Fibroblast of skin of right biceps (primary cell): ENCODE measurements at places on chromosomes 7 and 10.

DNA sequence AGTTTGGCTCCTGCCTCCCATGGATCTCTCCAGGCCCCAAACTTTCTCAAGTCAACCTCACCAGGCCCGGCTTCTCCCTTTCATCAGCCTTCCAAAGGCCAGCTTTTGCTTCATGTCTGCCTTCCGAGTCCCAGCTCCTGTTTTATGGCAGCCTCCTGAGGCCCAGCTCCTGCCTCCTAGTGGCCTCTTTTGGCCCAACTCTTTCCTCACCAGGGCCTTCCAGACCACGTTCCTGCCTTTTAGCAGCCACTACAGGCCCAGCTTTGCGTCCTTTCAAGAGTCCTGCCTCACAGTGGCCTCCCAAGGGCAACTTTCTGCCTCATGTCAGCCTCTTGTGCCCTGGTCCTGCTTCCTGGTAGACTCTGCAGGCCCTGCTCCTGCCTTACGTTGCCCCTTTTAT lies 15.3 kb upstream of the TMEM248 start:
- no peak for DNase-seq

DNA sequence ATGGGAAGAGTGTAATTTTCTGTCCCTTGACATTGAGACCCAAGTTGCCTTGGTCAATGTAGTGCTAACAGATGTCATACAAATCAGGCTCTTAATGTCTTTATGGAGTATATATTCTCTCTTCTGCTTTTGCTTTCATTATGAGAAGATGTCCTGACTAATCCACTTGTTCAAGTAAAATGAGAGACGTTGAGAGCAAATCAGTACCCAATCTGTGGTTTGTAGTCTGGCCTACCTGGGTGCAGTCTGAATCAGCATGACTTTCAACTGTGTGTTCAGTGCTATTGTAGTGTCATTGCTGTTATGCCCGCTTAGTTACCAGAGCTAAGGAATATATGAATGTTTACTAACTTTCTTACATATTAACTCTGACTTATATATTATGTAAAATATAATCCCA lies 612.4 kb downstream of the ANKRD7 start:
- DNase-seq = no peak

- no peak for DNase-seq
Observed at GRCh38 chr10:12685261-12686058, 316.1 kb downstream of the CCDC3 start.

DNA sequence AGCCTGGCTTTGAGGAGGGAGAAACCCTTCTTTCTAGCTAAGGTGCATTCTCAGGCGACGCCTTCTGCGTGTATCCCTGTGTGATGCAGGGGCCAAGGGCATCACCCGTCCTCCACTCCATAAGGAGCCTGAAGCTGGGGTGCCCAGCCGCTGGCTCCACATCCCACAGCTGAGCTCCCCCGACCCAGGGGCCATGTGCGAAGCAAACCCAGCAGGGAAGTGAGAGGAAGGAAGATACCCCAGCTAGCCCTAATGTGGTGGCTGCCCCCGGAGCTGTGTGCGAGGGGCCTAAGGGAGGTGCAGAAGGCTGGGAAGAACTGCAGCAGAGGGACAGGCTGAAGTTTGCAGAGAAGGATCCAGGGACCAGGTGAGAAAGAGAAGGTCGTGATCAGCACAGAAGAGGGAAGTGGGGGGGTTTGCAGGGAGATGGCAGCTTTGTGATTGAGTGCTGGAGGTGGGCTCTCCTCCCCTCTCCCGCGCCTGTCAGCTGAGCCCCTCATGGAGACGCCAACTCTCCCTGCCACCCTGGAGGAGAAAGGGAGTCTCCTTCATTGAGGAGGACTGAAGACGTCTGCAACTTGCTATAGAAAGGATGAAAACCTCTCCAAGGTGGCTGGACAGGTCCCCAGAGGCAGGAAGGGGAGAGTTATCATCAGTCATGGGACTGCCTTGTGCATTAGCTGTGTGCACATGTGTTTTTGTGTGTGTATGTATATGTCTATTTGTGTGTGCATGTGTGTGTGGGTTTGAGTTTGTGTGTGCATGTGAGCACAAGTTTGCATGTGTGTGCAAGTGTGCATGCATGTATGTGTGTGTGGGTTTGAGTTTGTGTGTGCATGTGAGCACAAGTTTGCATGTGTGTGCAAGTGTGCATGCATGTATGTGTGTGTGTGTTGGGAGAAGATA lies 3.5 kb upstream of the CALML5 start:
- DNase-seq = no peak

DNA sequence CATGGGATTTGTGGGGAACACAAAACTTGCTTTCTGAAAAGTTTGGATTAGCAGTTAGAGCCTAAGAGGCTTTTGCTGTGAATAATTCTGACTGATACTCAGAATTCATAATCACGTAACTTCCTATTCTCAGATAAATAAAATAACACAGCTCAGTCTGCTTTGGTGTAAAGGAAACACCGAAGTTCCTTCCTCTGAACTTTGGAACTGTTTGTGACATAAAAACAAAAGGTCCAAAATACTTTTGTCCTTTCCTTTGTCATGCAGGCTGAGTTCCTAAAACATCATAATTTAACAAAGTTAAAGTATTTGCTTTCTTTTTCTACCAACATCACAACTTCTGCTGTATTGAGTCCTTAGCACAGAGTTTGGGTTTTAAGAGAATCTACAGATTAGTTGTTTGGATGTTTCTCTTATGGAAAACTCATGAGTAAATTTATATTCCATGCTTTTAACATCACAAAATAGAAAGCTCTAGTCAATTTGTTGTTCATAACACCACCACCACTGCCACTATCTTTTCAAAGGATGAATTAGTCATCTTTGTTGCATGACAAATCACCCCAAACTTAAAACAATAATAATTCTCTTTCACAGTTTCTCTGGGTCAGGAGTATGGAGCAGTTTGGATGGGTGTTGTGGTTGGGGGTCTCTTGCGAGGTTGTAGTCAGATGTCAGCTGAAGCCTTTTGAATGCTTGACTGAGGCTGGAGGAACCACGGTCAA lies 123.4 kb downstream of the REEP3 start:
- DNase-seq = no peak

DNA sequence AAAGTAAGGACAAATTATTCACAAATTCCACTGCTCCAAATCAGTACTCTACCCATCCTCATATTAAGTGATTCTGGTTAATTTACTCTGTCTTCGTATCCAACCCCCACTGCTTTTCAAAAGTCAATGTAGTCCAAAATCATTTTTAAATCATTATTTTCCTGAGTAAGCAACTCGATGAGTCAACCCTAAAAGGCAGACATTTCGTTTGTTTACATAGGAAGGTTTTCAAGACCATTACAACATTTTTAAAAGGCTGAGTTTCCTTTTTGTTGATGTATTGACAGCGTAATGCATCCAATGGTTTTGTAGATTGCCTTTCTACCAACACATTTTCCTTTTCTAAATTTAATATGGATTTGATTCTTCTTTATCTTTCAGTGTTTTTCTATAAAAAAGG lies 523.0 kb upstream of the ANKRD30A start:
- peak; percentile 76 for DNase-seq

DNA sequence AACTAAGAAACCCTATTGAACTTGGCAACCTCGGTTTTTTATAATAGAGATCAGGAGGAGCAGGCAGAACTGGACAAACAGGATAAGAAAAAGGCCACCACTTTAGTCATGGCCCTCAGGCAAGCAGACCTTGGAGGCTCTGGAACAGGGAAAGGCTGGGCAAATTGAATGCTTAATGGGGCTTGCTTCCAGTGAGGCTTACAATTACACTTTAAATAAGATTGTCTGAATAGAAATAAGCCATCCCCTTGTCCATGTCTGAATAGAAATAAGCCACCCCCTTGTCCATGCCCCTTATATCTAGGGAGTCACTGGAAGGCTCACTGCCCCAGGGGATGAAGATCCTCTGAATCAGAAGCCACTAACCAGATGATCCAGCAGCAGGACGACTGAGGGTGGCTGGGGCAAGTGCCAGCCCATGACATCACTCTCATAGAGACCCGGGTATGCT lies 40.6 kb downstream of the AKR1B15 start:
- DNase-seq = no peak

DNA sequence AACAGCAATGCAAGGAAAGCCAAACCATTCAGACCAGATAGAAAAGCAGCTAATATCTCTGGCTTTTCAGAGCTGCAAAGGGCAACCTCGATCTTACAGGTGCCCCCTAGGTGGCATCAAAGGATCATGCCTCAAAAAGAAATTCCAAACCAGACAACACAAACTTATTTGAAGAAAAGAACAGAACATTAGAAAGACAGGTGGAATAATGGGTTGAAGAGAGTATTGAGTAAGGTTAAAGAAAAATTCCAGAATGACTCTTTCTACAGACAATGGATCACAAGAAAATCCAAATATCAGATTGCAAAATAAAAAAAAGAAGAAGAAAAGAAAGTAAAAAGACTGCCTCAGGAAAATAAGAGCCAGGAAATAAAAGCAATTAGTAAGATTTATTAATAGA lies 213.7 kb downstream of the ELMO1 start:
- DNase-seq = no peak

DNA sequence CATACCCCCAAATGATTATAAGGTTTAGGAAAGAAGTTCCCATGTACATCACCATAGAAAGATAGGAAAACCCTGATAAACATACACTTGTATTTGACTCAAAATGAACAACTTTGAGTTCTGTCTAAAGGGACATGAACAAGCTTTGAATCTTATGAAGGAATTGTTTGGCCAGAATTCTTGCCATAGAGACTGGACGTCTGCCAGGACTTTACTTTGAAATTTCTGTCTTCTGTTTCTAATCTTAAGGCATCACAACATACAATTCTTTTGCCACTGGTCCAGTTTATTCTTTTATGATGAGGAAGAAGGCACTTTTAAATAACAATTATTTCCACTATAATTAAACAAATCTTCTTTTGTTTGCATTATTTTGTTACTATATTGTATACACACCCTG lies 26.2 kb upstream of the CYP26C1 start:
- peak; percentile 21 for DNase-seq

DNA sequence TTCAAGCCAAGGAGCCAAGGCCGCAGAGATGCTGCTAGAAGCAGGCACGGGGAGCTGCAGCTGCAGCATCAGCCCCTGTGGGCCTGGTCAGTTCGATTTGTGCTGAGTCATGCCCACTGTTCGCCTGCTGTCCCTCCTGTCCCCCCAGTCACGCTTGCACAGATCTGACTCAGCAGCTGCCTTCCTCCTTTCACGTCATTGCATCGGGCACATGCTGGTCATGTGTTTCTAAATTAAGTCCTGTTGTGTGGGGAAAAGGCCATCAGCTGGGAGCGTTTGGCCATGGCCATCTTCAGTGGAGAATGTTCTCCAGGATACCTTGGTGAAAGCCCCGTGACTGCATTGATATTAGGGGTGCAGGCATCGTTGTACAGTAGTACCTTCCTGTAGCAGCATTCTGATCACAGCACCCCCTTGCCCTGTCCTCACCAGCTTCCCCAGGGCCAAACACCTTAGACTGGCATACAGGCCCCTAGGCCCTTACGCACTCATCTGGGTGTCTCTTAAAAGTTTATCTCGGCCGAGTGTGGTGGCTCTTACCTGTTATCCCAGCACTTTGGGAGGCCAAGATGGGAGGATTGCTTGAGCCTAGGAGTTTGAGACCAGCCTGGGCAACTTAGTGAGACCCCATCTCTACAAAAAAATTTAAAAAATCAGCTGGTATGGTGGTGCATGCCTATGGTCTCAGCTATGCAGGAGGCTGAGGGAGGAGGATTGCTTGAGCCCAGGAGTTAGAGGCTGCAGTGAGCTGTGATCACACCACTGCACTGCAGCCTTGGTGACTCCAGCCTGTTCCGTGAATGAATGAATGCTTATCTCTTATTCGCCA lies 23.2 kb downstream of the POR start:
- peak; percentile 89 for DNase-seq

GRCh38 chr7:22586786-22587140 lies 86.8 kb upstream of the STEAP1B start:
- DNase-seq = peak; percentile 63

DNA sequence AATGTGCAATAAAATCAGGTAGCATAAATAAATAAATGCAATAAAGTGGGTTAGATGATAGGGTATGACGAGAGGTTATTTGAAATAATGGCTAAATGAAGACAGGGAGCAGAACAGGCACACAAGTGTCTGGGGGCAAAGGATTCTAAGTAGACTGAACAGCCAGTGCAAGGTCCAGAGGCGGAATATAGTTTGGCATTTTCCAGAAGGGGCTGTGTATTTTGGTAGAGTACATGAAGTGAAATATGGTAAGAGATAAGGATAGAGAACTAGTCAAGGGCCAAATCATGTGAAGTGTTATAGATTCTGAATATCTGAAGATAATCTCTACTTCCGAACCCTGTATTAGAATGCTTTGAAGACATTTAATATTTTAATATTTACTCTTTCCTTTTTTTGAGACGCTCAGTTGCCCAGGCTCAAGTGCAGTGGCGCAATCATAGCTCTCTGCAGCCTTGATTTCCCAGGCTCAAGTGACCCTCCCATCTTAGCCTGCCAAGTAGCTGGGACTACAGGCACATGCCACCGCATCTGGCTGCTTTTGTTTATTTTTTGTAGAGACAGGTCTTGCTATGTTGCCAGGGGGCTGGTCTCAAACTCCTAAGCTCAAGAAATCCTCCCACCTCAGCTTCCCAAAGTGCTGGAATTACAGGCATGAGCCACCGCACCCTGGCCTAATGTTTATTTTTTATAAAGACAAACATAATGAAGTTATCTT lies 44.4 kb upstream of the CD36 start:
- no peak for DNase-seq

- peak; percentile 63 for DNase-seq
Observed at GRCh38 chr10:117248750-117249465, 8.0 kb downstream of the SLC18A2 start.

DNA sequence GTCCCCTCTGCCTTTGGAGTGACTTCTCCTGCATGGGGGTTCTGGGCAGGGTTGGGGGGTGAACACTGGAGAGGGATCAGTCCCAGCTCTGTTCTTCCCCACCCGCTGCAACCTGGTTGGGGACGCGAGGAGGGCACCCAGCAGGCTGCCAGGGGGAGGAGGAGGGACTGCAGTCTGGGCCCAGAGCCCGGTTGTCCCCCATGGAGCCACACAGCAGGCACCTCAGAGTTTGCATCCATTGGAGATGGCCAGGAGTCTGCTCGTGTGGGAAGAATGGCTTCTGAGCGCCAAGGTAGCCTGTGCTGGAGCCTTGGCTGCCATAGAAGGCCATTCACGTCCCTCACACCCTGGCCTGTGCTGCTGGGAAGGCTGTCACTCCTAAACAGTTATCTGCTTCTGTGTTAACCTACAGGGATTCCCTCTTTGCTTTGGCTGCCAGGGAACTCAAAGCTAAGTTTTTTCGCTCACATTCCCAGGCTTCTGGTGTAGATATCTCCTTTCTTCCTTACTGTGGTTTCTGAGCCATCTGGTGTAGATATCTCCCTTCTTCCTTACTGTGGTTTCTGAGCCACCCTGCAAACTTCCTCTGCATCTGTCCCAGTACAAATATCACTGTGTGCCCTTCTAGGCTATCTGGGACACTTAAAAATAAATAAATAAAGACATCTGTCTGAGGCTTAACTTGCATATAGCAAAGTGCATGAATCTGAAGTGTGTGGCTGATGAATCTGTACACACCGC lies 133.7 kb downstream of the LHPP start:
- no peak for DNase-seq

- DNase-seq = no peak
Observed at GRCh38 chr10:103828587-103829197, 26.7 kb downstream of the SH3PXD2A start.
